ENCODE measurements at places on chromosomes 6 and 20.

- DNase-seq, result no peak
Observed at GRCh38 chr6:41492261-41492891, 53.8 kb upstream of the FOXP4 start.

DNA sequence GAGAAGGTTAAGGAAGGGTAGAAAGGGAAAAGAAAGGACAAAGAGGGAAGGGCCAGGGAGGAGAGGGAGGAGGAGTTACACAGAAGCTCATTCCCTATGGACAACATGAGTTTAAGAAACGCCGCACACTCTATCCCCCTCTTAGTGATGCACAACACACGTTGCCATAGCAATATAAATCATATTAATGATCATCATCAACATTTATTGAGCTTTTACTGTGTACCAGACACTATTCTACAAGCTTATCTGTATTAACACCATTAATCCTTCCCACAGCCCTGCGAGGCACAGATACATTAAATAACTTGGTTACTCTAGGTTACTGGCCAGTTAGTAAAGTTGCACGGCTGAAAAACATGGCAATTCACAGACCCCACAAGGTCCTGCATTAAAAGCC is 234.8 kb downstream of the PTPRT start:
- no peak for DNase-seq

GRCh38 chr20:19976595-19977372 is 40.4 kb upstream of the NAA20 start:
- peak; percentile 79 for DNase-seq

DNA sequence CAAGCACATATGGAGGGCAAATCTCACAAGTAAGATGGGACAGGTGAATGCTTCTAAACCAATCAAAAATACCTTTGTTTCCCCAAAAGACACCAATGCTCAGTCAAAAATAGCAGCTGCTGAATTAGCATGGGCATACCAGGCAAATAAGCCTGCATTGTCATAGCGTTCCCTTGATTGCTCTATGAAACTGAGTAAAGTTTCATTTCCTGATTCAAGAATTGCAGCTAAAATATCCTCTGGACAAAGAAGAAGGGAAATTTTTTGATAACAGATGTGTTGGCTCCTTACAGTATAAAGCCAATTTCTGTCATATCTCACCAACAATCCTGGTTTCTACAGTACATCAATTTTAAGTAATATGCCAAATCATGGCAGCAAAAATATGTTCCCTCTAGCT is 3.3 kb upstream of the TMEM14A start:
- DNase-seq, result no peak

DNA sequence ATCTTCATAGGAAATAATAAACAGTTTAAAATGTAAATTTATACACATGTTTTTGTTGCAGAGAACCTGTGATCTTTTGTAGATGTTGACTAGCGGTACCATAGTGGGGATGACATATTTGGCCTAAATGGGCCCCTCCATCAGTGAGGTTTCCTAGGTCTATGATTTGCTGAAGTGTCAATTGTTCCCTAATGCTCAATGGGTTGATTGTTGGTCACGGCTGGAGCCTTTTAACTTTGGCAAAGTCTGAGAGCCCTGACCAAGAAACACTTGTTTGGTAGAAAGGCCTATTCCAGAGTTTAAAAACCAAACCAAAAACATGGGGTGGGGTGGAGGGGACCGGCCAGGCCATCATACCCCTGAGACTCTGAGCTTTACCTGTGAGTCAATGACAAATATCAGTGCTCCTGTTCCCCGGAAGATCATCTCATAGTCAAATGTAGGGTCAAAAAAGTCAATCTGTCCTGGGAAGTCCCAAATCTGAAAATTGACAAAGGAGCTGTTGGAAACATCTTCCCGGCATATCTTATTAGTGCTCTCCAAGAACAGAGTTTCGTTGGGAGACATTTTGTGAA is 25.1 kb downstream of the RRAGD start:
- no peak for DNase-seq

DNA sequence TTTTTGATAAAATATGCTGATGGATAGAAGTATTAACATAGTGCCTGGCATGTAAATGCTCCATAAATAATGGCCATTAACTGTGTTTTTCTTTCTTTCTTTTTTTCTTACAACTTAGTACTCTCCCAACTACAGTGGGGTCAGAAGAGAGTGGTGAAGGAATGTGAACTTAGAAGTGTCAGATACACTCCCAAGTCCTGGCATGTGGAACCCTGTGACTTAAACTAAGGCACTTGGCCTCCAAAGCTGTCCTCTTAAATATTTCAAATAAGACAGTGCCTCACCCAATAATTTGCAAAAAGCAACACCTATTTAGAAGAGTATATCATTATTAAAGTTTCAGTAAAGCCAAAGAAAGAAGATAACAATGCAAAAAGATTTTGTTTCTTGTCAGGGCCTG is 129.1 kb upstream of the NUP153 start:
- no peak for DNase-seq

DNA sequence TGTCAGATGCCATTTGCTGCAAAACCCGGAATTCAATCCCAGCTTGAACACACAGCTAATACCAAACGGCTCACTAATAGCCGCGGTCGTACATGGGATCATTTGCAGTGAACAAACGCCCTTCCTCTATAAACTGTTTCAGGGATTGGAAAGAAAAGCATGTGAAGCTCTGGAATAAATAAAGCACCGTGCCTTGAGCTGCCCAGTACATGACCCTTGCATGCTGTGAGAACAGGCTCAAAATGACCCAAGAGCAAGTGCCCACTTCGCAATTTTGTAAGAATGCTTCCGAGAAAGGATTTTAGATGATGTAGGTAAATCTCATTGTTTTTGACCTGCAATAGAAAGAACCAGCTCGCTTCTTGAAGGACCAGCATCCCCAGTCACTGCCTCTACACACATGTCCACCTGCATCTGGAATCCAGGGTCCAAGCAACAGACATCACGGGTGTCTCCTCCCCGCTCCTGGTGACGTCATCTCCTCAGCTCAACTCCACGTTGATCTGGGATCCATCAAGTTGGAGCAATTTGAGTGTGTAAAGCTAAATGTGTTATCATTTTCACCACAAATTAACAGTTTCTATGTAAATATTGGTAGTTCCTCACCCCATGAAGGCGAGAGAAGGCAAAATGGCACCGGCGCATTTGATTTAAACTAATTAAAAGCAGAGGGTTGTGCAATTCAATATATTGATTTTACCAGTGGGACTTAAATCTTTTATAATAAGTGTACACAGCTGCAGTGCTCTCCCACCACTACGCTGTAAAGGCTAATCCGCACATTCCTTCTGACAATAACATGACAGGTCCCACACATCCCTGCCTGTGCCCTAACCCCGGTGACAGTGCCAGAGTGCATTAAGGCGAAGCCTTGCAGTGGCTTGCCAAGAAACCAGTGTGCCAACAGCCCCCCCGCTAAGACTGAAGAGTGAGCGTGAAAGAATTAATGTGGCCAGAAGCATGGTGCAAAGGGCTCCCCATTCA is 6.2 kb downstream of the BMP7 start:
- no peak for DNase-seq

- DNase-seq, result peak; percentile 50
Observed at GRCh38 chr20:58485393-58485792, 29.8 kb downstream of the APCDD1L start.

DNA sequence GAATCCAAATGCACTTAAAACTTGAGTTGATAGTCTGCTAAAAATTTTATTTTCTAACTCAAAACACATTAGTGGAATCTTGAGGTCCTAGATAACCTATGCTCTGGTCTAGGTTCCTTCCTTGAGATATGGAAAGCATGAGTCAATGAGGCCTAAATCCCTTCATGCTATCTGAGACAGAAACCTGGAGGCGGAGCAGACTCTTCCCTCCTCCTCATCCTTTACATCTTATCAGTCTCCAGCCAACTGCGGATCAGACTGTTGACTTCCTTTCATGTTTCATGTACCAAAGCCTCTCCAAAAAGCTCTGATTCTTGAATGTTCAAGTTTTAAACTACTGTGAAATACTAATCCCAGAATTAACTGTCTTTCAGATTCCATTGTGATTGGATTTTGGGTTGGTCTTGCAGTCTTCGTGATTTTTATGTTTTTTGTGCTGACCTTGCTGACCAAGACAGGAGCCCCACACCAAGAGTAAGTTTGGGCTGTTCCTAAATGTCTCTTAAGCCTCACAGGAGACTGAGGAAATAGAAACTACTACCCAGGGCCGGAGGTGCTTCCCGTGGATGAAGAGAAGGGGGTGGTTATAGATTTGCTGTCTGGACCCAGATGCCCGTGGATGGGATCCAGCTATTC is 29.1 kb downstream of the MRAP2 start:
- DNase-seq, result no peak

- DNase-seq, result no peak
Observed at GRCh38 chr6:149614337-149614736, 34.2 kb downstream of the KATNA1 start.

GRCh38 chr20:52129611-52130010 is 62.0 kb downstream of the ZFP64 start:
- no peak for DNase-seq
